ENCODE measurements at places on chromosomes 1 and 21. TPM values are rescaled to one million over a fixed set of nuclear protein-coding genes. Genes with fewer than 3 reads are reported as not detected.

DNA sequence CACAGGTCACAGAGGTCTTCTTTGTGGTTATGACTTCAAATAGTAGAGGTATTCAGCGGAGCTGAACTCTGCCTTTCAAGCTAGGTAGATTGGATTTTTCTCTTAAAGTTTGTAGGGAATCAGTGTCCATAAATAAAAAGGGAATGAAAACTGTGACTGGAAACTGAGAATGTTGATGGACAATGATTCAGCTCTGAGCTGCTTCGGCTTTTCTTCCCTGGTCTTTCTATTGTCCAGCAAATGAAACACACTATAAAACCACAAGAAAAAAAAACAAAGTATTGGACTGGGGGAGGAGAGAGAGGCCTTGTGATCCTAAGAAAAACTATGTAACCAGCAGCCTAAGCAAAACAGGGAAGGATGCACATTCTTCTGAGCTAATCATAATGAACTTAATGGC is 11.1 kb downstream of the TNNI3K start:
- no peak overlapping the region for H3K27ac ChIP-seq
- no peak overlapping the region for H3K4me3 ChIP-seq
- H3K36me3 ChIP-seq: no peaks in the 10 kb centered on the region
- H3K4me1 ChIP-seq: no peaks in the 10 kb centered on the region
- no peaks in the 10 kb centered on the region for H3K27me3 ChIP-seq

GRCh38 chr1:231395998-231396390 is 26.1 kb downstream of the EGLN1 start:
- H3K36me3 ChIP-seq: no peaks in the 10 kb centered on the region
- peaks cover 27% of the 10 kb centered on the region for H3K4me1 ChIP-seq
- H3K27me3 ChIP-seq: no peaks in the 10 kb centered on the region
- DNase-seq: no peak
- H3K27ac ChIP-seq: peak overlapping the region; percentile 71

DNA sequence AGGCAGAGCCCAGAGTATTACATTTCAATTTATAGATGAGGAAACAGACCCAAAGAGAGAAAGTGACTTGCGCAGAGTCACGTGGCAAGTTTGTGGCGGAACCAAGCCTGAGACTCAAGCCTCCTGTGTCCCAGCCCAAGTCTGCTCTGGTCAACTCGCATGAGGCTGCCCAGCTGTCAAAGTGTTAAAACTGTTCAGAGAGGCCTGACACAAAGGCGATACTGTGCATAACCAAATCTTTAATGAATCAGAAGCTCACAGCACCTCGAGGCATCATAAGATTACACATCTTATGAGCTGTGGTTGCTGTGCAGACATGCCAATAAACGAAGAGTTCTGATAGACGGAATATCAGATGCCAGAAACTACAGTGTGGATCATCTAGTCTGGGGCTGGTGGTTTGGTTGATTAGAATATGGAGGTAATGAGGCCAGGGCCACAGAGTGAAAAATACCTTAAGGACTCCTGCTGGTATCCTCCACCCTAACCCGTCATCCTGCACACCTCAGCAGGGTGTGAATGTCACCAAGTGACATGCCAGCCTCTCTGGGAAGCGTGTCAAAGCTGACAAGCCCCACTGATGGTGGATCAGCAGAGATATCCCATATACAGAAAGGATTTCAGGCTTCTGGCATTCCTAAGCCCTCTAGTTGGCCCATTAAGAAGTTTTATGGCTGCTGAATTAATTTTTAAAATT is 42.2 kb downstream of the TNNT2 start:
- no peak overlapping the region for H3K27ac ChIP-seq
- H3K27me3 ChIP-seq: no peaks in the 10 kb centered on the region
- H3K4me3 ChIP-seq: no peak overlapping the region
- no peaks in the 10 kb centered on the region for H3K4me1 ChIP-seq

- no peaks in the 10 kb centered on the region for H3K36me3 ChIP-seq
- H3K27me3 ChIP-seq: no peaks in the 10 kb centered on the region
- DNase-seq: no peak
Measured at GRCh38 chr1:245704341-245704740, 549.6 kb downstream of the KIF26B start.

GRCh38 chr1:47388891-47389238 is 27.2 kb upstream of the FOXE3 start:
- H3K4me3 ChIP-seq: no peak overlapping the region
- H3K27me3 ChIP-seq: no peaks in the 10 kb centered on the region
- no peak overlapping the region for H3K27ac ChIP-seq
- H3K36me3 ChIP-seq: no peaks in the 10 kb centered on the region
- H3K4me1 ChIP-seq: no peaks in the 10 kb centered on the region

DNA sequence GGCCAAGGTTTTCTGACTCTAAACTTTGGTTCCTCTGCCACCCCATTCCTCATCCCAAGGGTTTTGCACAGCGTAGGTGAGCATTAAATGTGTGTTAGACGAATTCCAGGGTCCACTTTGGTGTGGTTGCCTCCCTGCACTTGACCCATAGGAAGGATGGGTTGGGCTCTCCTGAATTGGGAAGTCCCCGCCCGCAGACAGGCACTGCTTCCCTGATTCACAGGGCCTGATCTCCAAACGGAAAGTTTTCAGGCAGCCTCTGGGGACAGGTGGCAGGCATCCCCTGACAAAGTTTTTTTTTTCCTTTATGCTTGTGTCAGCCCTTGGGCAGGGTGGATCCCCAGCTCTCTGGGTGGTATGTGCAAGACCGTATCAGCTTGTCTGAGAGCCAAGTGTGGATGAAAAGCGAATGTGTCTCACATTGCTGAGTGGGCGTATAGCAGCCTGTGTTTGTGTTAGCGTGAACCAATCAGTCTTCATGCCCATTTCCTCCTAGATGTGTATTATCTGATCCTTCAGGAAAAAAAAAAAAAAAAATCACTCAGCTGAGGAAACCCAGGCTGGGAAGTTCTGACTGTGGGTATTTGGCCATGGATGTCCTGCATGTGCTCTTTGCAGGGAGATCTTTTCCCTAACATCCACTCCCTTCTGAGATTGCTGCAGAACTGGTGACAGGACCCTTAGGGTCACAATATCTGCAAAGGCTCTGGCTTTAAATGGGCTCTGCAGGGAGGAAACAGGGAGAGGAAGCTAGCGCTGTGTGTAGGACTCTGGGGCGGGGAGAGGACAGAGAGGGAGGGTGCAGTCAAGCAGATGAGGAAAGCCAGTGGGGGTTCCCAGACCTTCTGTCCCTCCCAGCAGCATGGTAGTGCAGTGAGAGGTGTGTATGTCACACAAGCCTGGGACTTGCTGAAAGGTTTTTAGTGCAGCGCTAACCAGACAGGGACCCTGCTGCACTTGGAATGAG is 42.2 kb upstream of the TRABD2B start:
- no peaks in the 10 kb centered on the region for H3K4me1 ChIP-seq
- no peak for DNase-seq
- no peak overlapping the region for H3K4me3 ChIP-seq
- H3K27ac ChIP-seq: no peak overlapping the region

GRCh38 chr1:58608297-58608696 is 31.2 kb upstream of the TACSTD2 start:
- no peaks in the 10 kb centered on the region for H3K36me3 ChIP-seq
- peaks cover 3% of the 10 kb centered on the region for H3K4me1 ChIP-seq
- DNase-seq: no peak
- H3K27me3 ChIP-seq: no peaks in the 10 kb centered on the region
- H3K27ac ChIP-seq: no peak overlapping the region

DNA sequence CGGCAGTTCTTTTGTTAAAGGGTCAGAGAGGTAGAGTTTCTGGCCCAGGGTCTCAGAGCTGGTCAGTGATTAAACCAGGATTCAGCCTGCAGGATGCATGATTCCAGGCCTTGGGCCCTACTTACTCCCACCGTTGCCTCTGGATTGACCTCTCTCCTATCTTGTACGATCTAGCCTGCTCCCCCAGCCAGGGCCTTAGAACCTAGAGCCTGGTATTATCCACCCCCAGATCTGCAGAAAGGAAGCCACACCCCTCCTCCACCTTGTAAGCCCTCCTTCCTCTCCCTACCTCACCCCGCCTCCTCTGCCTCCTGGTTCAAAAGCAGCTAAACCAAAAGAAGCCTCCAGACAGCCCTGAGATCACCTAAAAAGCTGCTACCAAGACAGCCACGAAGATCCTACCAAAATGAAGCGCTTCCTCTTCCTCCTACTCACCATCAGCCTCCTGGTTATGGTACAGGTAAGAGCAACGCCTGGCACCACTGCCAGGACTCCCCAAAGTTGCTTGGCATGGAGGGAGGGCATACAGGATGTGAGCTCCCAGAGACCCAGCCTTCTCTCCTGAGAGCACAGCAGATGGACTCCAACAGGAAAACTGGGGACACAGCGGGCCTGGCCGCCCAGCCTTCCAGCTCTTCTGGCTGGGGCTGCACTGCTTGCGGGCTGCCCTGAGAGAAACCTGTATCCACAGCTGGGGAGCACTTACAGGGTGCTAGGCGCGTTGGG is at the start of gene CD52:
CD52 (plus strand) TSS at position 347 of the 726 bp plus-strand sequence; CDS start at position 407, 60 bp downstream.
- no peaks in the 10 kb centered on the region for H3K27me3 ChIP-seq
- H3K27ac ChIP-seq: no peak within 1 kb of the TSS
- H3K4me1 ChIP-seq: no peaks in the 10 kb centered on the region

GRCh38 chr1:225767634-225768540 is 9.7 kb upstream of the SRP9 start:
- DNase-seq: peak; percentile 80
- no peak overlapping the region for H3K4me3 ChIP-seq
- peak overlapping the region; percentile 76 for H3K27ac ChIP-seq
- H3K36me3 ChIP-seq: no peaks in the 10 kb centered on the region
- H3K4me1 ChIP-seq: peaks cover 39% of the 10 kb centered on the region
- no peaks in the 10 kb centered on the region for H3K27me3 ChIP-seq

- no peak overlapping the region for H3K27ac ChIP-seq
- H3K4me3 ChIP-seq: no peak overlapping the region
- no peaks in the 10 kb centered on the region for H3K4me1 ChIP-seq
Measured at GRCh38 chr1:181592255-181592859, 109.0 kb downstream of the CACNA1E start.

Gene CELA3A
- total RNA-seq: 36,639 TPM
